ENCODE measurements at places on chromosomes 3 and 15.

DNA sequence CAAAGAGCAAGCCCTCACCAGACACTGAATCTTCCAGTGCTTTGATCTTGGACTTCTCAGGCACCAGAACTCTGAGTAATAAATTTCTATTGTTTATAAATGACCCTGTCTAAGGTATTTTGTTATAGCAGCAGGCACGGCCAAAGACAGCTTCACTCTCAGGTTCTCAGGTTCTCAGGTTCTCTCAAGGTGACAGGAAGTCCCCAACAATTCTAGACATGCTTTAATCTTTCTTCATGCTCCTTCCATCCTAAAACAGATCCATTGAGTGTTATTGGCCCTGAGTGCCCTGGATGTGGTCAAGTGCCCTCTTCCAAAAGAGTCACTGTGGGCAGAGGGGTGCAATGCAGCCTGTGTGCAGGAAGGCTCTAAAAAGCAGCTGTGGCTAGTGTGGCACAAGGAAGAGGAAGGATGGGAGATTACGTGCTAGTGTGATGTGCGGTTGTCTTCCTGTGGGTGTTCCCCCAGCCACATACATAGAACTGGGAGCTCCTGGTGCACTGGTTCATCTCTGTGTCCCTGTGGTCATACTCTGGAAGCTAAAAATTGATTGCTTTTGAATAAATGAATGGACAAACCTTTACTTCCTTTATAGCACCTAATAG is 11.0 kb upstream of the RAB7A start:
- DNase-seq, result peak; percentile 39

DNA sequence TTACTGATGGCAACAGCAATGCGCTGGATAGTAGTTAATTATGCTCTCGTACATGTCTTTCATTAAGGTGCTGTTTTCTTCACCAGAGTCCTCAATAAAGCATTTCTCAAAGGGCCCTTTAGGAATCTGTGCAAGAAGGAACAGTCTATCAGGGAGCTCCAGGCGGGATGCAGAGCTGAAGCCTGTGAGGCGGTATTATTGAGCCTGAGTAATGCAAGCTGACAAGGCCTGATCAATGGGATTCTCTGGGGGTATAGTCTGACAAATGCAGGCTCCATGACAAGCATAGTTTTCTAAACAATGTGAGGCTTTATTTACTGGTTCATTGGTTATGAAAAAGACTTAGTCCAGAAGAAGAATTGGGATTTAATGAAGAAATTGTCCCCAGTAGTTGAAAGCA is 530.9 kb upstream of the CBLB start:
- no peak for DNase-seq

GRCh38 chr3:133930341-133930933 is 34.8 kb upstream of the RAB6B start:
- peak; percentile 33 for DNase-seq

- DNase-seq, result no peak
Measured at GRCh38 chr3:26630669-26631389, 8.3 kb downstream of the LRRC3B start.

DNA sequence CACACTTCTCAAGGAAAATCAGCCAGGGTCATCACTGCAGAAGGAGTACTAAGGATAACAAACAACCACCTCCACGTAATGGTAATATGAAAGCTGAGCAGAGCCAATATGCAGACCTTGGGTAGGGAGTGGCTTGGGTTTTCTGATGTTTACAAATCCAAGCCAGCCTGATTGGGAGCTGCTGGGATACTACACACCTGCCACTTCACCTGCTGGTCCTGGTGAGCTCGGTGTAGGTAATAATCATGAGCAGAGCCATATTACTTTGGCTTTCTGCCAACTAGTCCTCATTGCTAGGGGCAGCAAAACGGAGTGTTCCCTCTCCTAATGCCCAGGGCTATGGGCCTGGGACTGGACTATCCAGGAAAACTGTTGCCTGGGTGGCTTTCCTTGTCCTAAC is 433.5 kb upstream of the PPP2R3A start:
- no peak for DNase-seq

DNA sequence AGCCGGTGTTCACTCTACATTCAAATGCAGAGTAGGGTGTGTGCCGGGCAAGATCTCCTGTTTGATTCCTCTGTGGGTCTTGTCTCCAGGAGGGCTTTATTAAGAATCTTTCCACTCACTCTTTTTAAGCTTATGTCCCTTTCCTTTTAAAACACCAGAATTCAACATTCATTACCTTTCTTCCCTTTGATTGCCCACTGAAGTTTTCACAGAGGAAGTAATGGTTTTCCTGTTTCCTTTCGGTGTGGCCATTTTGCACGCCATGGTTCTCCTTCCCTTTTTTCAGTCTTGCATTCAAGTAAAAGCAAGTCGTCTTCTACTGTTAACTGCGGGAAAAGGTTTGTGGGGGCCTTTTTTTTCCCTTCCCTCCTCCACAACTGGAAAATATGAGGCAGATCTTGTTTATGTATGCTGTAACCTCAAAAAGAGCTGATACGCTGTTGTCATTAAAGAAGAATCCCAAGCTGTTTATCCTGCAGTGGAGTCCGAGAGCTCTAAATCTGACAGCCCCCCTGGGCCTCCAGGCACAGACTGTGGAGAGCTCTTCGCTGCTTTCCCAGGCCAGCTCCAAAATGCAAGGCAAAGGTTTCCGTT is 40.5 kb downstream of the FILIP1L start:
- DNase-seq, result no peak

GRCh38 chr15:79373728-79374127 is 58.4 kb upstream of the MINAR1 start:
- no peak for DNase-seq

GRCh38 chr3:67018105-67018788 is 20.1 kb downstream of the KBTBD8 start:
- peak; percentile 58 for DNase-seq
